ENCODE measurements at places on chromosomes 2 and 18.
A peak's percentile ranks its signal among the peaks of the same experiment; 100 is the strongest.

DNA sequence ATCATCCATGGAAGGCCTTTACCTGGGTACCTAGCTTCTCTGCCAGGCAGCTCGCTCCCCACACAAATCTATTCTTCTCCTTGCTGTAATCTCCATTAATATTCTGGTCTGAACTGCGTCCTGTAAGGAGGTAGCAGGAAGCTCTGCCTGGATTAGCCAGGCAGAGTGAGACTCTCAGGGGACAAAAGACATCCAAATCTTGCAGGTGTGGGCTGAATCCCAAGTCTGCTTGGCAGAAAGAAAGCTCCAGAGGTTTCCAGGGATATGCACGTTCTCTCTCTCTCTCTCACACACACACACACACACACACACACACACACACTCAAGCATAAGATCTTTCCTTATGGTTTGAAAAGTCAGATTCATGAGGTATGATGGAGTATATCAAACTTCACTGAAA is 66.5 kb downstream of the THNSL2 start:
- DNase-seq: no peak

- no peak for DNase-seq
Observed at GRCh38 chr2:212595036-212595654, 56.5 kb upstream of the ERBB4 start.

- no peak for DNase-seq
Observed at GRCh38 chr18:23629444-23629946, 33.2 kb downstream of the ANKRD29 start.

- DNase-seq: no peak
Observed at GRCh38 chr2:131754929-131755720, 227.4 kb downstream of the CCDC74A start.

GRCh38 chr2:38701542-38701941 is 35.6 kb downstream of the GALM start:
- no peak for DNase-seq

- peak; percentile 92 for DNase-seq
Observed at GRCh38 chr18:59139615-59140301, at the start of gene SEC11C. SEC11C (plus strand) TSS chr18:59139884; CDS start chr18:59139949, 65 bp downstream.
